Left colon (tissue), 2 donors: ENCODE measurements at places on chromosomes 6 and 20. TPM values are rescaled to one million over a fixed set of nuclear protein-coding genes. Genes with fewer than 3 reads are reported as not detected.

Gene TTK
- total RNA-seq = 5.7 TPM

Gene LTB
- 0.70 TPM for total RNA-seq

Gene SLC17A2
- not detected for total RNA-seq

Gene WFDC5
- not detected for total RNA-seq

Gene PTPRK
- 113 TPM for total RNA-seq

Gene SLC44A4
- 988 TPM for total RNA-seq

Gene DEFB124
- total RNA-seq = not detected

Gene DZANK1
- 1.6 TPM for total RNA-seq

DNA sequence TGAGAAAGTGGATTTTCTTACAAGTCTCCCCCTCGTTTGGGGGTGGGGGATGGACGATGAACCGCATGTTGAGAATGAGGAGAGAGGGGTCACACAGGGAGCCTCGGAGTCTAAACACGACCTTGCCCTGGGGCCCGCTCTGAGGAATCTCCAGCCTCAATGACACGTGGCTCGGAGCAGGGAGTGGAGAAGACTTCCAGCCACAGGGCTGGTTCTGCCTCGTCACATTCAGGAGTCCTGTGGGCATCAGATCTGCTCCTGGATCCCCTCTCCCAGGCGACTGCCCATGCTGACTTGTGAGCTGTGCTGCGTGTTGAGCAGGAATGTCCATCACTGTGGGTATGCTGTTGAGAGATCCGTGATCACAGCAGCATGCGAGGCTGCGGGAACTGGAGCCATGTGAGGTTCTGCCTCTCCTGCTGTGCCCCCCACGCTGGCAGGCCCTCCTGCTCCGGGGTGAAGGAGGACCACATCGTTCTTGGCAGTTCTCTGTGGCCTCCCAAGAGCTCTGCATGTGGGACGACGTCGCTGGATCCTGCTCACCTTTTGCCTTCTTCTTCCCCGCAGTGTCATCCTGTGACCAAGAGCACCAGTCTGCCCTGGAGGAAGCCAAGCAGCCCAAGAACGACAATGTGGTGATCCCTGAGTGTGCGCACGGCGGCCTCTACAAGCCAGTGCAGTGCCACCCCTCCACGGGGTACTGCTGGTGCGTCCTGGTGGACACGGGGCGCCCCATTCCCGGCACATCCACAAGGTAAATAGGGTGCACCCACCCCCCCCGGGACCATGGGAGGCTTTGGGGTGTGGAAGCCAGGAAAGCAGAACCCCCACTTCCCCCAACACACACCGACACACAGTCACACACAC is 157.5 kb downstream of the SMOC2 start:
- DNase-seq = no peak

DNA sequence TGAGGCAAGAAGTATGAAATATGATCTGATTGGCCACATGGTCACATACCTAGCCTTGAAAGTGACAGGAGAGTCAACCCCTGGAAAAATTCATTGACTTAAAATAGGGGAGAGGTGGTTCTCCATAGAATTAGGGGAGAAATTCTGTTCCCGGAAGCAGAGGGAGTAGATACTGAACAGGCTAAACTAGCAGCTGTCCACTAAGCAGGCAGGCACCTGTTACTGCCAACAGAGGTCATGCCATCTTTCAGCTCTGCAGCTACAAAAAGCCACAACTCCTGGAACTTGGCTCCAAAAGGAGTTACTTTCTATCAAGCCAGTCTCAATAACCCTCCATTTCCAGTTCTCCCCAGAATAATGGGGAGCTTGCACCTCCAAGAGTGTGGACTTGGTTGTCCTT is 352.5 kb downstream of the MAFB start:
- no peak for DNase-seq

DNA sequence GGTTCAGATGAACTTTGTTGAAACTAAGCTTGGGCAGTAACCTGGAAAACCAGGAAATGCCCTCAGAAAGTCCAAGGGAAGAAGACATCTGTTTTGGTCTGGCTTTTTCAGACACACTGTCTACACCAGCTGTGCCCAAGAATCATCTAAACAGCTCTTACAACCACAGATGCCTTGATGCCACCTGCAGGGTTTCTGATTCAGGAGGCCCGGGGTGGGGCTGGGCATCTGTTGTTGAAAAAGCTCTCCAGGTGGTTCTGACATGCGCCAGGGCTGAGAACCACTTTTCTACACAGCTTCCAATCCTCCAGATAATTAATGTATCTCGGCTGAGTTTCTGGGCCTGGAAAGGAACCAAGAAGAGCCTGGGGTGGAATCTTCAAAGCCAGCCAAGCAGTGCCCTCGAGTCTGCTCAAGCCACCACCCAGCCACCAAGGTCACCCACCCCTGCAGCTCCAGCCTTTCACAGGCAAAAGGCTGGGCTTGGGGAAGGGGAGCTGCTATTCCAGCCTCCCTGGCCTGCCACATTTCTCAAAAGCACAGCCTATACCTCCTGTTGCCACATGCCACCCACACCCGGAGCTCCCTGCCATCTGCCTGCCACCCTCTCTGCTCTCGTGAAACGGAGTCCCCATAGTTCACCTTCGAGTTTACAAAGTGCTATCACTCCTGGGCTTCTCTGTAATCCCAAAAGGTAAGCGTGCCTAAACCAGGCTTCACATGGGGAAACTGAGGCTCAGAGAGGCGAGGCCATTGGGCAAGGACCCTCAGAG is 9.4 kb downstream of the MDGA1 start:
- DNase-seq = no peak

DNA sequence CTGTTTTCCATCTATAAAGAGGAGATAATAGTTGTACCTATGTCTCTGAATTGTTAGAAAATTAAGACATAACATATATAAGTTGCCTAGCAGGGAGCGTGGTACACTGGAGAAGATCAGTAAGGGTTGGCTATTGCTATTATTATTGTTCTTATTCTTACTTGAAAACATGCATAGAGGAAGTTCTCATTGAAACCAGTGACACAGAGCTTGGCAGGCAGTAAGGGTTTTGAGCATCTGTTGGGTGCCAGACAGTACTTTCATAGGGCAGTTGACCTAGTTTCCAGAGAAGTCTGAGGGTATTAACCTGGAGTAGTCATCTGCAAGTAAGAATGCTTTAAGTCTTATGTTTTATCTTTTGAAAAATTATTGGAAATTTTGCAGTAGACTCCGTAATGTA is 13.3 kb upstream of the SGK1 start:
- DNase-seq = no peak

DNA sequence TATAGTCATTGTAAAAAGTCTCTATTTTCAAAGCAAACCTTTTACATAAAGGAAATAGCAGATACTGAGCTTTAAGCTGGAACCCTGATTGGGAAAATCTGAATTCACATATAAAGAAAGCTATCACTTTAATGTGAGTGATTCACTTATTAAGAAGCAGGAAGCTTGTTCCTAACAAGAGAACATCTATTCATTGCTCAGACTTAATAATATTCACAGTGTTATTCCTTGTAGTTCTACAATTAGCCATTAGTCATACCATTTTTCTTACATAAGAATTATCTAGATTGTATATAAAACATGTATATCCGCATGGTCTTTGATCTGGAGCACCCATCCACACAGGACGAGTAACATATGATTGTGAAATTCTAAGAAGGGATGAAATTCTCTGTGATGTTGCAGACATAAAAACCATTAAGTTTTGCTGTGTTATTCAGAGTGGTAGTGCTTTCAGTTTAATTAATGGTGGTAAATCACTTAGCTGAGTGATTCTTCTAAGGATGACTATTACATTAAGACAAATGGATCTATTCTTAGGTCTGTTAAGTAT is 71.1 kb upstream of the FOXQ1 start:
- DNase-seq = no peak

DNA sequence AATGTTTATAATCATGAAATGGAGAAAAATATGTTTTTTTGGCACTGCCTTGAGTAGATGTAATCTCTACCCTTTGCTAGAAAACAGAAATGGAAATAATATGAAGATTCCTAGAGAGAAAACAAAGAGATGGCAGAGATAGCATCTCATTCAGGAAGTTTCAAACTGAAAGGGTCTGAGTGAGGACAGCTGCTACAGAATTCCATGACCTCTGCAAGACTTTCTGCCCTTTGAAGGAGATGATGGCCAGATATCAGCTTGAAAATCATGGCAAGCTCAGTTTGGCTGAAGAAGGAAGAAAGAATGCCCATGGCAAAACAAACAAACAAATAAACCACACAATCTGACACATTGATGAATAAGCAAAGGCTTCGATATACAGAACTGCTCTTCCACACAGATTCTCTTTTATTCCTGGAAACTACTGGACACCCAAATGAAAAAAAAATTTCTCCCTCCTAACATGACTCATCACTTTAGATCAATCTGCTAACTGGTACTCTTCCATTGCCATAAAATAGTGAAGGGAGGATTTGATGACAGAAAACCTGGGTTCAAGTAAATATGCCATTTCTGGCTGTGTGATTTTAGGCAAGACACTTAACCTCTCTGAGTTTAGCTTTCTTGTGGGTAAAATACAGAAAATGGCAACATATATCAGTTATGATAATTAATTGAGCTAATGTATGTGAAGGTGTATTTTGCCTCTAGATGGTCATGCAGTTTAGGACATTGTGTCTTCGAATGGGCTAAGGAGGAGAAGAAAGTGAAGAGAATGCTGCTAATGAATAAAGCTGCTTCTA is 105.9 kb upstream of the SPACA1 start:
- DNase-seq = no peak

- no peak for DNase-seq
These were observed at the start of gene GNRH2 for GRCh38 chr20:3043322-3043721. TSS of gene GNRH2 (plus strand) at chr20:3043622. CDS start at chr20:3044415, 793 bp downstream.

GRCh38 chr6:37061157-37061804 is 55.8 kb downstream of the FGD2 start:
- no peak for DNase-seq
